ENCODE measurements at places on chromosomes 1 and 21.

DNA sequence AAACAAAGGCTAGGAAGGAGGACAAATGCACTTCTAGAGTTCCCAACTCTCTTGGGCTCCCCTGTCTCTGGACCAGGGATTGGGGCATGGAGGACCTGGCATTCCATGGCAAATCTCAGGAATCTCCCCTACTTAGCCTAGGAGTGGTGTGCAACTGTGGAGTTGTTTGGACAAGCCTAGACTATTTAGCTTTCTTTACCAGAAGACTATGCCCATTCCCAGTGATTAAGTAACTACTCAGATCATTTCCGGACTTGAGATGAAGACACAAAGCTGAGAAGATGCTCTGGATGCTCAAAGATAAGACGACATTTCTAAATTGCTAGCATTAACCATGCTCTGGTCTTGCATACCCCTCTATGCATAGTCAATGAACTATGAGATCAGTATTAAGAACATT lies 13.7 kb upstream of the MARK1 start:
- DNase-seq: no peak

DNA sequence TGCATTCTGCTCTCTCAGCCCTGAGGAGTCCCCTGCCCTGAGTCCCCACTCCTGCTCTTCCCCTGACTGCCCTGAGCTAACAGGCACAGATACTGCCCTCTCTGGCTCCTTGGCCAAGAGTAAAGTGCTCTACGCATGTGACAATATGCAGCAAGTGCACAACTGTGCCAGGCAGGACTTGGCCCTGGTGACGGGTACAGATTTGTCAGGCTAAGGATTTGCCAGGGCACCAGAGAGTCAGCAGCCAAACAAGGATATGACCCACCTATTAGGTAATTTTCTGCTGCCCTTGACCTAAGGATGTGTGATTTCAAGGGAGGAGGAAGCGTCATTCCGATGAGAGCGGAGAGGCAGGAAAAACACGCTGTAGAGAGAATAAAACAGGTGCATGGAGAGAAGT lies 339.0 kb downstream of the PTPRU start:
- DNase-seq: no peak

DNA sequence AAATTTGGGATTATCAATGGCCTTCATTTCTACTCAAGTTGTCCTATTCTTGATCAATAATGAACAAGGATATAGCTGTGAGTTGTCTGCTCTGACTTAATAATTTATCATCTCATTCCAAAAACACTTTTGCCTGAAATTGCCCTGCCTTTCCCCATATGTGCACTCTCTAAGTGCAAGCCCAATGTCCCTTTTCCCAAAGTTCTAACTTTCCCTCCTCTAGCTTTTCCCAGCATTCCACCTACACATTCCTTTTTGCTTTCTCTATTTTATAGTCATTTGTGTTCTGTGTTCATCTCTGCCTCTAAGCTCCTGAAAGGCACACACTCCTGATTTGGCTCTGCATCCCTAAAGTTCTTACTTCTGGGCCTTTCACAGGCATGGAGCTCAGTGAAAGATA lies 34.7 kb downstream of the SUSD4 start:
- no peak for DNase-seq

- no peak for DNase-seq
Measured at GRCh38 chr1:164562947-164563520, 4.0 kb downstream of the PBX1 start.

DNA sequence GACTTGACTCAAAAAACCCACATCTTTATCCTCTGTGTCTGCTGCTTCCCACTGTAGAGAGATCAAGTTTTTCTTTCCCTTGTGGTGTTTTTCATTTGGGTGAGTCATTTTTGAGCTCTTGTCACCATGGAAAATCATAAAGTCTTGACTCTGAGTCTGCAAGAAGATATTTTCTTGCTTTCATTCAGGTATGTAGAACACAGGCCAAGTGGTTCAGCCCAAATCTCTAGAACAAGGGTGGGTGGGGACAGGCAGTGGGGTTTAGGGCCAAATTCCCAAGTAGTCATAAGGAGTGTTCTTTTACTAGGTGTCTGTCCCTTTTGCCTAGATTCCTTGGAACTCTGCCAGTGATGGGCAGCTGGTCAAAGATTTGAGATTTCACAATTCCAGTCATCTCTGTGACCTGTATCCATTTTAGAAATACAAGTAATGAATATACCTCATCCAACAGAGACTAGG lies 21.5 kb upstream of the ARHGAP29 start:
- no peak for DNase-seq

DNA sequence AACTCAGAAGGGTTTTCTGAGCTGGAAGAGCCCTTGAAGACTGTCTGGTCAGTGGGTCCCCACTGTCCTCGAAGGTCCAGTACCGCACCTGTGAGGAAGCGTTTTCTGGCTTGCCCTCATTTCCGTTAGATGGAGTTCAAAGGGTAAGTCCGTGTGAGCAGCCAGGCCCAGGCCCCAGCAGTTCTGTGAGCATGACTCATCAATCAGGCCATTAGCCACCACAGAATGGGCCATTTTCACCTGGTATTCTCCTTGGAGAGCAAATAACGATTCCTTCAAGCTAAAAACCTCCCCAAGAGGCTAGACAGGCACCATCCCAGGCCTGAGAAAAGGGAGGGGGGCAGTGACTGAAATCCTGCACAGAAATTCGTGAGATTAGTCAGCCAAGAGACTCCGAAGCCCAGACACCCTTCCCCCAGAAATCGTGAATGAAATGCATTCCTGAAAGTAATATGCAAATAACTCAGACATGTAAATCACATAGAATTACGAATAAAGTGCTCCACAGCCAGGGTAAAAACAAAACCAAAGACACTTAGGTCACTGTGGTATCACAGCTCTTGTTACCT lies 66.0 kb downstream of the BCAR3 start:
- DNase-seq: no peak

DNA sequence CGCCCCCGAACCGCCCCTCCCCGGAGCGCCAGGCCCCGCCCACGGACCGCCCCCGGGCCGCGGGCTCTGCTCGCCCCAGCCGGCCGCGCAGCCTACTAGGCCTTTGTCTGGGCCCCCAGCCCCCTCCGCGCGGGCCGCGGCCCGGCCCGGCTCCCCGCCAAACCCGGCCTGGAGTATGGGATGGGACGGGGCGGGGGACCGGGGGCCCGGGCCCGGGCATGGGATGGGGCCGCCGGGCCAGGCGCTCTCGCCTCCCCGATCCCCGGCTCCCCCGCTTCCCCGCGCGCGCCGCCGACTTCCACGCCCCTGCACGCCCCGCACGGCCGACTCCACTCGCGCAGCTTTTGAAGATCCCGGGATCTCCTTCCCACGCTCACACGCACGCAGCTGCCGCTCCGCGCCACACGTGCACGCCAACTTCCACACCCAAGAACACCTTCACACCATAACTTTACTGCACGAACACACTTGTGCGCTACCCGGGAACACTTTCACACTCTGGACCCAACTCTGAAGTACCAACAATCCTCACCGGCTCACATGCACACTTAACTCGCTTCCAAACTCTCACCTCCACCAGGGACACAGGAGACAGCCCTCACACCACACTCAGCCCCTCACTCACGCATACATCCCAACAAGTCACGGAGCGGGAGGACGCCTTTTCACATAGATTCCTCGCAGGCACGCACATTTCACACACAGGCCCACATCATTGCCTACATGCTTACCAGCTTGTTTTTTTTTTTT lies 437 bp upstream of the HSPG2 start:
- DNase-seq: peak; percentile 27

- no peak for DNase-seq
Measured at GRCh38 chr1:167899253-167899681, 14.7 kb downstream of the ADCY10 start.

DNA sequence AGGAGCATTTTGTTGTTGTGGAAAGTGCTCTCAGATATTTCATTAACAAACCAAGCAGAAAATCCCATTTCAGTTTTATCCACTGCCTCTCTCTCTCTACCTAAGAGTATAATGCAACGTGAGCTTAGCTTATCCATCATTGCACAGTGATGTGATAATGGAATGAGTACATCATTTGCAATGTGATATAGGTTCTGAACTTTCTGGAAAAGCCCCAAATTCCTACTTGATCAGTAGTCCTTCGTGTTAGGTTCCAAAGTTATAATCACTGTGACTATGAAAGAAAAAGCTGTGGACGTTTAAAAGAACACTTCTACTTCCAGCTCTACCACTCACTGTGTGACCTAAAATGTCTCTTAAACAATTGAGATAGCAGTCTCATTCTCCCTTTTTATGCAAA lies 76.4 kb upstream of the PRMT6 start:
- DNase-seq: no peak

DNA sequence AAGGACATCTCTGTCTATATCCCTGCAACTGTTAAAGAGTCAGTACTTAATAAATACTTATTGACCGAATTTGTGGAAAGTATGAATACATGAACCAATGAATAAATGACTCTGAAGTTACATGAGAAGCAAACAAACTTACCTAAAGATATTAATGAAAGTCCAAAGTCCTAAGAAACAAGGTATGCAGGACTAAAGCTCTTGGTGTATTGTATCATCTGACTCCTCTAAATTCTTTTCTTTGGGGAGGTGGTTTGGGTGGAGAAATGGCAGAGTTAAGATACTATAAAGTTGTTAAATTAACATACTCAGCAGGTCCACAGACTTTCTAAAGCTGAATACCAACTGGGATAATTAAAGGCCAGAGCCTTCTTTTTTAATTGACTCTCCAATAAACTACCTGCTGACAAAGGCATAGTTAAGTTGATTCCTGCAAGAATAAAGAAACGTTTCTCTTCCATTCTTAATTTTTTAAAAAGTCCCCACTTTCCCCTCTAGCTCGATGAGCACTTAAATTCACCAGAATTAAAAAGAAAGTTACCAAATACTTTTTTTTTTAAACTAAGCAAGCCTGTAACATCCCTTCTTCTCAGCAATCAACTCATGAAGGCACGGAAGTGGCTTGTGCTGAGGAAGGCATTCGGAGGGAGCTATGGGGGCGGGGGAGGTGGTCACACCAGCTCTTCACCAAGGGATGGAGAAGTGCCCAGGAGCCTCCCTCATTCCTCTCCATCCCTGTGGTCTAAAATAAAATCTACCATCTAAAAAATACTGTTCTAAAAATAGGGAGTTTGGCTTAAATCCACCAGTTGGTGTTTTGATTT lies 61.1 kb downstream of the GADD45A start:
- DNase-seq: no peak

GRCh38 chr1:205454903-205455335 lies 926 bp downstream of the BLACAT1 start:
- no peak for DNase-seq

- no peak for DNase-seq
Measured at GRCh38 chr1:3711780-3712451, 40.3 kb upstream of the CCDC27 start.

GRCh38 chr1:33500547-33500946 lies 28.1 kb downstream of the ZSCAN20 start:
- DNase-seq: no peak

- DNase-seq: no peak
Measured at GRCh38 chr21:35227786-35228185, 178.7 kb upstream of the RUNX1 start.

DNA sequence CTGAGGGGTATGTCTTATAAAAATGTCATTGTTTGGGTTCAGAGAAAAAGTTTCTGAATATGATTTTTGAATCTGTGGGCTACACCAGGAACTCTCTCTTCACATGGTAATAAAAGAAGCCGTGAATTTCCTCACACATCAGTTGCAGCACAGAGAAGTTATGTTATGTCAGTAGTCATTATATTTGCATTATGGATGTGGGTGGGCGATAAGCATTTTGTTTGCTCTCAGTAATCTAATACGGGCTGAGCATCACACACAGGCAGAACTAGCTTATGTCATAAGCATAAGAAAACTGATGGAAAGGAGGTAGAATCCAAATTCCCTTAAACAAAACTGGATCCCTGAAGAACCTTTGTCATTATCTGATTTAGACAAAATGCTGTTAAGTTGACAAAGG lies 70.8 kb downstream of the PRDM2 start:
- no peak for DNase-seq

- no peak for DNase-seq
Measured at GRCh38 chr21:20999659-21000058, 1.4 kb downstream of the NCAM2 start.

- DNase-seq: peak; percentile 59
Measured at GRCh38 chr1:204791453-204792353, 79.0 kb upstream of the NFASC start.

DNA sequence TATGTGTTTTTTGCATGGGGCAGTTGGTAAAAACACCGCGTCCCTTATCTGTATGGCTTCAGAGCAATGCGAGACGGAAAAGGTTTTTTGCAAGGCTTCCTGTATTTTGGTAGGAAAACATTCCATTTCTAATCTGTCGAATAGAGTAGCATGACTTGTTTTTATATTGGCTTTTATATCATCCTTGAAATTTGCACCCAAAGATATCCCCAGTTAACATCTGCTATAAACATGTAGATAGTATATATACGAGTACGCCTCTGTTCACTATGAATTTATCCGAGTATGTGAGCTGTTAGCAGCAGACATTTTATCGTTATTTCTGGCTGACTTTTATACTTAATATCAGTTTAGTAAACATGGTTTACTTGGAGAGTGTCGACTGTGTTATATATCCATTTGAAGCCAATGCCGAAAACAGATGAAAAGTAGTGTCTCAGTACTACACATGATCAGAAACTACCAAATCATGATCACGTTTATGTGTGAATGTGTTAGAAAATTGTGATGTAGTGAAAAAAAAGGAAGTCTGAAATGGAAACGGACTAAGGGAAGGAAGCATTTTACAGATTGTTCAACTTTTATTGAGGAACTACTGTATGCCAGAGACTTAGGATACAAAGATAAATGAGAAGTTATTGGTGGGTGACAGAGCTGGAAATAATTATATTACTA lies 1.0 kb downstream of the LEPR start:
- DNase-seq: no peak

GRCh38 chr1:173356191-173356762 lies 120.9 kb upstream of the PRDX6 start:
- DNase-seq: no peak

GRCh38 chr1:226610671-226611070 lies 62.1 kb downstream of the STUM start:
- DNase-seq: no peak

DNA sequence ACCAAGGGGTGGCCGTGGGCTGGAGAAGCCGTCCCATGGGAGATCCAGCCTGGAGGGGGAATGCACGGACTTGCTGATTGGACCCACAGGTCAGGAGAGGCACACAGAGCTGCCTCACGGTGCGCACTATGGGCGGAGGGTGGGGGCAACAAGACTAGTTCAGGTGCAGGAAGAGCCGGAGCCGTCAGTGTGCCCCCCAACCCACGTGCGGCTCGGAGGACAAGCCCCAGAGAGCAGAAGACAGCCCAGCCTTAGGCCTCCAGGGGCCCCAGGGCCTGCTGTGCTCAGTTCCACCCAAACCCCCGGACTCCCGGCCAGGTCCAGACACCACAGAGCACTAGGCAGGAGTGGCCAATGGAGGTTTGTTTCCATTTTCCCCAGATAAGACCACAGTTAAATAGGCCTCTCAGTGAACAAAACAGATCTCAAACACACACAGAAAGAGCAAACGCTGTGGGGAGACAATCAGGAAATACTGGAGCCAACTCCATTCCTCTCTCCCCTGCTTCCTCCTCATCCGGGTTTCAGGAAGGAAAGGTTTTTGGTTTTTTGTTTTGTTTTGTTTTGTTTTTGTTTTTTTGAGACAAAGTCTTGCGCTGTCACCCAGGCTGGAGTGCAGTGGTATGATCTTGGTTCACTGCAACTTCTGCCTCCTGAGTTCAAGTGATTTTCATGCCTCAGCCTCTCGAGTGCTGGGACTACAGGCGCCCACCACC lies 84.2 kb downstream of the ADSS2 start:
- no peak for DNase-seq

- no peak for DNase-seq
Measured at GRCh38 chr21:28437061-28437460, 555.6 kb downstream of the LTN1 start.

- DNase-seq: no peak
Measured at GRCh38 chr1:208686592-208686991, 442.4 kb upstream of the PLXNA2 start.

Measured in stimulated activated CD8-positive, alpha-beta memory T cell treated with anti-CD3 and anti-CD28 coated beads, Interleukin-4, amount 100 ng/mL, for 1 hour (primary cell).